Astrocyte (in vitro differentiated cells and primary cell): ENCODE measurements at places on chromosomes 1 and 21.
A peak's percentile ranks its signal among the peaks of the same experiment; 100 is the strongest.

GRCh38 chr1:66731170-66731865 lies 20.9 kb upstream of the DYNLT5 start:
- DNase-seq = no peak

GRCh38 chr1:35838693-35839245 lies 31.0 kb downstream of the AGO4 start:
- DNase-seq = no peak

DNA sequence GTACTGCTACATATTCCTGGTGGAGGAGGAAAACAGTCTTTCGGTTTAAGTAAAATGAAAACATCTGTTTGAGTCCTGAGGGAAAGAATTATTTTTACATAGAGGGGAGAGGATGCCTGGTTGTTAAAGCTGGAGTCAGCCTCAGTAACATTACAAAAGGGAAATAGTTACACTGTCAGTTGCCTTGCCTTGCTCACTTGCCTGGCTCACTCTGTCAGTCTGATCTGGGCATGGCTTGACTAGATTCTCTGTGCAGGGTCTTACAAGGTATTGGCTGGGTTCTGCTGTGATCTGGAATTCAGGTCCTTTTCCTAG lies 8.4 kb upstream of the UBE2U start:
- no peak for DNase-seq

GRCh38 chr1:97685360-97685759 lies 235.5 kb downstream of the DPYD start:
- DNase-seq = no peak

- no peak for DNase-seq
Observed at GRCh38 chr1:95402780-95403179, 168.8 kb downstream of the RWDD3 start.

GRCh38 chr1:2585318-2586092 lies 1.1 kb upstream of the PRXL2B start:
- DNase-seq = peak; percentile 18

GRCh38 chr1:16260814-16261213 lies 23.8 kb upstream of the CPLANE2 start:
- peak; percentile 77 for DNase-seq

DNA sequence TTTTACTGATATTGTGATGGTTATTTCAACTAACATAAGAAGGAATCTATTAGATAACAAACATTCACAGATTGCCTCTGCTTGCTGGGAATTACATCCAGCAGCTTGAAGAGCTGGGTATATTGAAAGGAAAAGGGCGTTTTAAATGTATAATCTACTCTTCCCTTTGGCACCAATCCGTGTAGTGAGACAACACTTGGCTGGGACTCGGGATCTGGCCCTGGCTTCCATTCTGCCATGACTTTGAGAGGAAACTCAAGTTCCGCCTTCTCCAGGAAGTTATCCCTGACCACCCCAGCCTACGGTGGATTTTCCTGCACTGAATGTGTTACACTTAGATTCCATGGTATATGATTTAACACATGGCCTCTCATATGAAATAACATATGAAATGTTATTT lies 86.9 kb upstream of the UBE2U start:
- no peak for DNase-seq

GRCh38 chr1:30034627-30035521 lies 688.5 kb downstream of the MATN1 start:
- peak; percentile 14 for DNase-seq

- peak; percentile 30 for DNase-seq
Observed at GRCh38 chr1:155207806-155208540, at the start of gene THBS3. Gene THBS3 (minus strand): TSS chr1:155207897. CDS start chr1:155207876, 21 bp downstream.

- no peak for DNase-seq
Observed at GRCh38 chr1:60280256-60280655, 206.7 kb upstream of the C1orf87 start.

DNA sequence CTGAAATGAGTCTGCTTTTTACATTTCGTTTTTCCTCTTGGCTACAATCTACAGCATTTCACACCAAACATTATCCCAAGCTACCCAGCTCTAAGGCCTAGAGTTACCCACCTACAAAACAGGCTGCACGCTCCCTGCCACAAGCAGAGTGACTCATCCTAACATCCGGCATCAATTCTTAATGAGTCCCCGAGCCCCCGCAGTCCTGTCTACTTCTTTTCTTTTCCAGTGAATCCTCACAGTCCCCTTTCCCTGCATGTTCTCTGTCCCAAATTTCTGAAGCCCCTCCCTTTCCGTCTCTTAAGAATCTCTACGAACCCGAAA lies 650 bp downstream of the PCNX2 start:
- peak; percentile 75 for DNase-seq

DNA sequence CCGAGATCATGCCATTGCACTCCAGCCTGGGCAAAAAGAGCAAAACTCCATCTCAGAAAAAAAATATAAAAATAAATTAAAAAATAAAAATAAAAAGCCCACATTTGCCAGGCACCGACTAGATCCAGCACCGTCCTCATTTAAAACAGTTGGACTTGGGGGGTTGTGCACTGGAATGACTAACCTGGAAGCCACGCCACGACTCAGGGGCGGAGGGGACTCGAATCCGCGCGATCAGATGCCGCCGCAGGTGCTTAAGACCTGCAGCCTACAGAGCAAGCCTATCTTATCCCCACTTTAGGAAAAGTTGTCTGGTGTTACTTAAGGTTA lies 38.5 kb downstream of the ZBTB8OS start:
- DNase-seq = no peak

DNA sequence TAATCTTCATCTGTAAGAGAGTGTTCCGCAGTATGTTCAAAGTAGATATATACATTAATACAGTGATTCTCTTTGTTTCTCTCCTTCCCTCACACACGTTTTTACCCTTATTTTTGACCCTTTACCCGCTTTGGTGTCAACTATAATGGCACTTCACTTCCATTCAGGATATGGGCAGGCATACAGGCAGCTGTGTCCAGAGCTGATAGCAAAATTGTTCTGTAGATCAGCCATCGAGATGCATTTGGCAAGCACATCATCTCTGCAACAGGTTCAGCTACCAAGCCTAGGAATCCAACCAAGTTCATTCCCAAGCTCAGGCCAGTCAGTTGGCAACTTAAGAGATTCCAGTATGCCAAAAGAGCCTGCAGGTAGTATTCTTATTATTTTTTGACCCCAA lies 74.8 kb downstream of the FNBP1L start:
- no peak for DNase-seq

DNA sequence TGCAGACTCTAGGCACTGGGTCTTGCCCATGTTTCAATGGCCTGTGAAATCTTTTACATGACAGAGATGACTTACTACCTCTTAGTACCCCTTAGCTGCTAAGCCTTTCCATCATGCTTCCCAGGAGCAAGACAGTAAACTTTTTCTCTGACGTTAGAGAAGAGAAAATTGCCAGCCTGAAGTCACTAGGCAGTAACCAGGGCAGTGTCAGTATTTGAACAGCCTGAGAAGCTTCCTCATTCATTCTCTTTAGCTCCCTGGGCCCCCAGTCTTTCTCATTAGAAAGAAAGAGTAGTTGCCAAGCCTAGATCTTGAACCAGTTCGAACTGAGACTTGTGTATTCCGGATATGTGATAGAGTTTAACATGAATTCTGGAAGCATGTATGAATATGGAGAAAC lies 99.2 kb downstream of the ERG start:
- no peak for DNase-seq

DNA sequence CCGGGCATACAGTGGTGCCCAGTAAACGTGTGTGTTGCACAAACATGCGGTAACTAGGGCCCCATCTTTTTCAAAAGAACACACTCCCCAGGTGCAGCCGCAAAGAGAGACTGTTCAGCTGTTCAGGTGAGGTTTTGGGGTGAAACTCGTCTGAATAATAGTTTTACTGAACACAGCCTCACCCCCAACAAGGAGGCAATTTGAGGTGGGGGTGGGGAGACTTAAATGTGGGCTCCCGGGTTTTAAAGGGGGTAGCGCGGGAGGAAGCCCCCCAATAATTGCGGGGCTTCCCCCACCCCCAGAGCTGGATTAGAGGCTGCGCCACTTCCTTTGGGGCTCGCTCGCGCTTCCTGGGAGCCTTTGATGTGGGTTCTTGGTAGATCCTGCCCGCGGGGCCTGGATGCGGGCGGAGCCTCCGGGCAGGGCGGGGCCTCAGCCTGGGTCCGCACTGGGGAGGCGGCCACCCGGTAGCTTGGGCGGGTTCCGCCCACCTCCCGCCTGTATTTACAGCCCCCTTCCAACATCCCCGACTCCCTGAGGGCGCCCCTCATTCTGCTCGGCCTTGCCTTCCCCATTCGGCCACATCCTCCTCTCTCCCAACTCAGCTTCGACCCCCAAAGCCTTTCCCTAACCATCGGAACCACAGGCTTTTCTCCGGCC lies 6.4 kb upstream of the EPHA2 start:
- DNase-seq = no peak

GRCh38 chr1:3865606-3866160 lies 8.4 kb downstream of the DFFB start:
- no peak for DNase-seq

- no peak for DNase-seq
Observed at GRCh38 chr1:215489771-215490565, 77.1 kb upstream of the KCTD3 start.

DNA sequence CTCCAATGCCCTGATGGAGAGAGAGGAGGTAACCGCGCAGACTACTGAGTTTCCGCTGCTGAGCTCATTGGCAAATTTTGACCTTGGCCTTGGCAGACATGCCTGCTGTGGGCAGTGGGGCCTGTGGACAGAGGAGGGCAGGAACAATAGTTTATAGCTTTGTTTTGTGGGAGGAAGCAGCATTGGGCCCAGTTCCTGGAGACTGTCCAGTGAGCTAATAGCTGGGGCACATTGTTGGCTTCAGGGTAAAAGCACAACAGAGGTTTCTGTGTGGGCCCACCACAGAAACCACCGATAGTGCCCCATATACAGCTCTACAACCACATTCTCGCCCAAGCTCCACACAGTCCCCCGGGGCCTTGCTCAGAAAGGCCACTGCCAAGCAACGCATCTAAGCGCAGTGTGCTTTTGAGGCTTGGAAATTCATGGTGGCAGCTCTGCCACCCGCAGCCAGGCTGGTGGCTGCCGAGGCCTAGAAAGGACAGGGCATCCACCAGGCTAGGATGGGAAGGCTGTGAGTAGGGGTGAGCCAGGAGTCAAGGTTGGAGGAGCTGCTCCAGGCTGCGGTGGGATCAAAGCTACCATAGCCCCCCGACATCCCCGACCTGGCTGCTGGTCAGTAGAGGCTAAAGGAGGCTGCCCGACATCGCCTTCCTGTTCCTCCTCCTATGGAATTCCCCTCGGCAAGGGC lies 43.2 kb downstream of the NEK2 start:
- DNase-seq = peak; percentile 42

DNA sequence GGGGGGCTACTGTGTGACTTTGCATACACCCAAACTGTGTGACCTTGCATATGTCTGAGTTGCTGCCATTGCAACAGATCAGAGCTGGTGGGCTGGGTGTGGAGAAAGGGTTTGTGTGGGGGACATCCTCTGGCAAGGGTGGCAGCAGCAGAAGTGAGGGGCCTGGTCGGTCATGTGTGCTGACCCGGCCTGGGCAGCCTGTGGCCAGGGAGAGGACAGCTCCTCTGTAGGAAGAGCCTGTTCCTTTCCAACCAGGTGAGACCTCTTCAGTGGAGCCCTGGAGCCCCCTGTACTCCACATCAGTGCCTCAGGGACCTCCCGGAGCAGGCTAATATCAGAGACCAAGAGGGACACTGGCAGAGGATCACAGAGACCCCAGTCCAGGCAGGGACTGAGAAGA lies 8.3 kb downstream of the PCSK9 start:
- no peak for DNase-seq

- DNase-seq = no peak
Observed at GRCh38 chr1:234538930-234539649, 60.1 kb upstream of the TARBP1 start.

DNA sequence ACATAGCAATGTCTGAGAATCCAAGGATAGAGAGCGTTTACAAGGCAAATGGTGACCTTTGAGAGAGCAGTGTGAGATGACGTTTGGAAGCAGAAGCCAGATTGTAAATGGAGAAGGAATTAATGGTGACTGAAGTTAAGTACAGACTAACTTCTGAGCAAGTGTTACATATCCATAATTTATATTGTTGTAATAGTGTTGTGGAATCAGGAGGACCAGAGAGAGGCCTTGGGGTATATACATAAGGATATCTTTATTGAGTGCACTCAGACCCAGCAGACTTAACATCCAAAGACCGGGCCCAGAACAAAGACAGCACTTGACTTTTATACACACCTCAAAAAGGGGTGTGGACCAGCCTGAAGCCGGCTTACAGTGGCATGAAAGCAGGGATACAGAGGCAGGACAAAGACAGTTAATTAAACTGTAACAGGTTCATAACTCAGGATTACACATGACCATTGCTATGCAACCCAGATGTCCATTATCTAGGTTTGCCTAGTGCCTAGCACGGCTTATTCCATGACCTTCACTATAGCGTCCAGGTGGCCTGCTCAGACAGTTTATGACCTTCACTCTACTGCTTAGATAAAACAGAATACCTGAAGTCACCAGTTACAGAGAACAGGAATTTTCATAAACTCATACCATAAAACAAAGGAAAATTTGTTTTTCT lies 2.7 kb upstream of the MGST3 start:
- no peak for DNase-seq
